Bone marrow (tissue), 2 donors: ENCODE measurements at places on chromosomes 13 and 19.

- no peak for DNase-seq
These were observed 5.3 kb downstream of the TTYH1 start for GRCh38 chr19:54420383-54421168.

- no peak for DNase-seq
These were observed 18.1 kb upstream of the UBE2L5 start for GRCh38 chr13:30404207-30404606.

- no peak for DNase-seq
These were observed 30.4 kb downstream of the CYP4F22 start for GRCh38 chr19:15538774-15539173.

DNA sequence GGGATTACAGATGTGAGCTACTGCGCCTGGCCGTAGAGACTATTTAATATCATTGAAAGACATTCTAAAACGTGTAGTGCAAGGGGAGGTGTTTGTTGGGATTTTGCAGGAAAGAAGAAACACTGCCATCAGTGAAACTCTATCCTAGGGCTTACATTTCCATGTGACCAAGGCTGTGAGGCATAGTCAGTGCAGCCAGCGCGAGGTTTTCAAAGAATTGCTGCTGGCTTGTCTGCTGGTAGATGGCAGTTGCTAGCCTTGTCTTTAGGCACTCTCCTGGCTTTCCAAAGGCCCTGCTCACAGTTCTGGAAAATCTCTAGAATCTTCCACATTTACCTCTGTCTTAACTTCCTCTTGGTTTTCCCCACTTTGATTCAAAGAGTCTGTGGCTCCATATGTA, 77.5 kb downstream of the GPC6 start:
- no peak for DNase-seq

GRCh38 chr13:107209824-107210722, 642.1 kb upstream of the ARGLU1 start:
- DNase-seq = no peak

GRCh38 chr19:48817585-48818124, 6.8 kb upstream of the BCAT2 start:
- no peak for DNase-seq

DNA sequence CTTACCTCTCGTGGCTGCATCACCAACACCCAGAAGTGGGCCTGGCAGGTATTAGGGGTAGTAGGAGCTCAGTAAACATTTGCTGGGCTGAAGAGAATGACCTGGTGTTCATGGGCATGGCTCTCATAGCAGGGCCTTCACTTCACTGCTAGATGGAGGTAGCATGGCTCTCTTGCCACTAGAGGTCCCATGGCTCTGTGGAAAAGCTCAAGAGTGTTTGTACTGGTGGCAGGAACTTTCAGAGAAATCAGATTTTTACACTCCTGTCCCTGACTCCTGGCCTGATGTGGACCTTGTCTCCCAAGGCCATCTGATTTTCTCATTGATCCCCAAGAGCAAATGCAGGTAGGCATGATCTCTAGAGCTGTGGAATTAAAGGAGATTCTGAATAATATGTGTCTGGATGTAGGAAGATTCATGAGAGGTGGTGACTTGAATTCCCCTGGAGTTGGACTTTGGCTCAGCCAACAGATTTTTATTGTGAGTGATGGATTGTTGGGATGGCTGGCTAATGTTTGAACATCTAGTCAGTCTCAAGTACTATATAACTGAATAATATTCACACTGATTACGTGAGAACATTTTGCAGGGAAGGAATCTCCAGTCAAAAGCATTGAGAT, 5.7 kb downstream of the ZNF574 start:
- DNase-seq = no peak

GRCh38 chr13:89726690-89727435, 1620.6 kb upstream of the MIR17HG start:
- DNase-seq = no peak

GRCh38 chr13:60758637-60759036, 361.6 kb downstream of the TDRD3 start:
- no peak for DNase-seq

DNA sequence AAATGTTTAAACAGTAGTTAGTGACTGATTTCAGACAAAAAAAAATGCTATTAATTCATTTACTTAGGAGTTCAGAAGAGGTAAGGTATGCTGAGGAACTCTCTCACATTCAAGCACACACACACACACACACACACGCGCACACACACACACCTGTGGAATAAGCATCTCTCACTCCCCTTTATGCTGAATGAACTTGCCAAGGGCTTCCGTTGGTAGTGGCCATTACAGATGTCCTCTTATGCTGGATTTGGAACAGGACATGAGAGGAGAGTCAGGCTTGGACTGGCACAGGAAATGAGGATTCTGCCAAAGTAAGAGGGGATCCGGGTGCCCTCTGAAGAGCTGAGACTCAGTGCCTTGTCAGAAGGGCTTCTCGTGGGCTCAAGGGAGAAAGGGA, 463.4 kb upstream of the MIR17HG start:
- DNase-seq = no peak

DNA sequence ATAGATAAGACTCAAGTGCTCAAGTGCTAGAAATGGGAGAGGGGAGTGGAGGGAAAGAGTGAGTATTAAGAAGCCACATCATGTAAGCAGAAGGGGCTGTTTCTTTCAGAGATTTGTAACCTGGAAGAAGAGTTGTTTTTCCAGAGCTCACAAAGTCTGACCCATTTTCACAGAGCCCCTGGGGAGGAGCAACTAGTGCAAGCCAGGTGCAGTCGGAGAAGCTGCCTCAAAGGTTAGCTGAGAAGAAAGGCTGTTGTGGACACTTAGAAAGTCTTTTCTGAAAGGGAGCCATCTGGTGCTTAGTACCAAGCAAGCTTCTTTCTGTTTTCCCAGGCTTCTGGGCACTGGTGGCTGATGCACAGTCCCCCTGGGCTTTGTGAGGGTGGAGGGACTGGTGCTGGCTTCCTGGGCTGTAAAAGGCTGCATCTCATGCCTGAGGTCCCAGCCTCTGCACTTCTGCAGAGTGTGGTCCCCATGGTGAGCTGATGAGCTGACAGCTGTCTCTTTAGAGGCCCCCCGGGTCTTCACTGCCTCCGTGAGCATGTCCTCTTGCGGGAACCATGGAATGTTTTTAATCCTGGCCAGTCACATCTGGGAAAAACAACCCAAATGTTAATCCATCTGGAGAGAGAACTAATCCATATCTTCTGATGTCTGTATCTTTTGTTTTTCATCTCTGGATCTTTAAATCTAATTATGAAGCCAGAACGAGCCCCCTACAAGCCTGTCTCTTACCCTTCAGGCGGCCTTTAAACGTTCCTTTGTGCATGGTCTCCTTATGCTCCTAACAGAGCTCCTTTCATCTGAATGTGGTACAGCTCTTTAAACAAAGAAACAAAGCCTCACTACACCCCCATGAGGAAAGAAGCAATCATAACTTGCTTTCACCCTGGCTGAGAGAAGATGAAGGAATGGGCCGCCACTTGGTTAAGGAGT, 40.2 kb downstream of the OLFM4 start:
- no peak for DNase-seq

DNA sequence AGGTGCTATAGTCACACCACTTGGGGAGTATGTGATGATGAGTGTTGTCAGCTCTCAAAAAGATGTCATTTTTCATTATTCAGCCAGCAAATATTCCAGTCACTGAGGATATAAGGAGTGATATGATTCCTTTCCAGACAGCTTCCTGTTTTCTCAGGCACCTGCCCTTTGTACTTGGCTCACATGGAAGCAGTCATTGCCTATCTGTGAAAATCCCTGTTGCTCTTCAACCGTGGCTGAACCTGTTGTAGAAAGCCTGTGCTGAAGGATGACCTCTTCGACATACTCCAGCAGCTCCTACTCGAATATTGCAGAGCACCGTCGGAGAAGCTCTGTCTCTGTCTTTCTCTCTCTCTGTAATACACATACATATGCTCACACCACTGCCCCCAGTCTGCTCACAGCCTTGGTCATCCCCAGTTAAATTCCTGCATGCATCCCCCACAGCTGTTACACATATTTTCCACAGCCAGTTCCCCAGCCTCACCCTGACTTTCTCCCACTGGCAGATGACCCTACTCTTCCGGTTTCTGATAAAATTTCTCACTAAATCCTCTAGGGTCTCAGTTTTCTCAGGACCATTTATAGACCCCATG, 204.2 kb upstream of the ARGLU1 start:
- DNase-seq = no peak

- DNase-seq = no peak
These were observed 63.5 kb upstream of the GPR183 start for GRCh38 chr13:99370481-99371275.

- DNase-seq = peak; percentile 75
These were observed 7.3 kb downstream of the PPP6R1 start for GRCh38 chr19:55251341-55252081.

- DNase-seq = no peak
These were observed 193.7 kb downstream of the LMO7 start for GRCh38 chr13:75829830-75830229.

GRCh38 chr13:36454987-36455386, 22.7 kb downstream of the CCNA1 start:
- no peak for DNase-seq

DNA sequence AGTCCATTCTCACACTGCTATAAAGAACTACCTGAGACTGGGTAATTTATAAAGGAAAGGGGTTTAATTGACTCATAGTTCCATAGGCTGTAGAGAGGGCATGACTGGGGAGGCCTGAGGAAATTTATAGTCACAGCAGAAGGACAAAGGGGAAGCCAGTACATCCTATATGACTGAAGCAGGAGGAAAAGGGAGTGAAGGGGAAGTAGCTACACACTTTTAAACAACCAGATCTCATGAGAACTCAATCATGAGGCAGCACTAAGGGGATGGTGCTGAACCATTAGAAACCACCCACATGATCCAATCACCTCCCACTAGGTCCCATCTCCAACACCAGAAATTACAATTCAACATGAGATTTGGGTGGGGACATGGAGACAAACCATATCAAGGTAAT, 209.1 kb downstream of the DIAPH3 start:
- DNase-seq = no peak

DNA sequence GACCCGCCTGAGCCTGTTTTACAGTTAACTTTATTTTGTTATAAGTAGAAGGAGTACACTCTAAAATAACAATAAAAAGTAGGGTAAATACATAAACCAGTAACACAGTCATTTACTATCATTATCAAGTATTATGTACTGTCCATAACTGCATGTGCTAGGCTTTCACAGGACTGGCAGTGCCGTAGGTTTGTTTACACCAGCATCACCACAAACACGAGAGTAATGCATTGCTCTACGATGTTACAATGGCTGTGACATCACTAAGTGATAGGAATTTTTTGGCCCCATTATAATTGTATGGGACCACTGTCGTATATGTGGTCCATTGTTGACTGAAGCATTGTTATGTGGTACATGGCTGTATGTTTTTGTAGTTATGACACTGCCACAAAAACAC, 41.3 kb upstream of the SLC7A9 start:
- DNase-seq = no peak

- DNase-seq = no peak
These were observed 5.2 kb downstream of the DOCK9 start for GRCh38 chr13:98972627-98973026.

DNA sequence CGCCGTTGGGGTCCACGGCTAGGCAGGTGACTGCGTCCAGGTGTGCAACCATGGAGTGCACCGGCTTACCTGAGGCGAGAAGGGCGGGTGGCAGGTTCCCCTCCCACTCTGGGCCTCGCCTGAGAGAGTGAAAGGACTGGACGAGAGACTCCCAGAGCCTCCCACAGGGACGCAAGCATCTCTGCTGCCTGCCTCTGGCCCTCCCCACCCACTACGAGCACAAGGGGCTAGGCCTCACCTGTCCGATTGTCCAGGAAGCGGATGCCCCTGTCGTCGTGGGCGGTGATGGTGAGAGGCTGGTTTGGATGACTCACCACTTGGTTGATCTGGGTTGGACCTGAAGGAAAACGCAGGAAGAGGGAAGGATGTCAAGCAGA, 5.1 kb upstream of the PRKD2 start:
- DNase-seq = no peak

DNA sequence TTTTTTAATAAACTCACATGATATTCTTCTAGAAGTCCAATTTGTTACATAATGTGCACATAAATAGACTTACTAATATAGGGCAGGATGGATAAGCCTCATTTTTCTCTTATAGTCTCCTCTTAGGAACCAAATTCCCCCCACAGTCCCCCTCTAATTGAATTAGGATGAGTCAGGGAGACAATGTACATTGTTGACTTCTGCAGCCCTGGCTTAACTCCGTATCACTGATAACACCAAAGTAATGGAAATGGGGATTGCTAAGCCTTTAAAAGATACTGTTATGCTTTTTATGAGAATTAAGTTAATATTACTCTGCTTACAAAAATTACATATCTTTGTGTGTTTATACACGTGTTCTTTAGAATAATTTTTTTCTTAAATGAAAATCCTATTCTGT, 5.1 kb upstream of the PCDH9 start:
- DNase-seq = no peak

GRCh38 chr13:54016542-54016941, 987.9 kb downstream of the OLFM4 start:
- no peak for DNase-seq

DNA sequence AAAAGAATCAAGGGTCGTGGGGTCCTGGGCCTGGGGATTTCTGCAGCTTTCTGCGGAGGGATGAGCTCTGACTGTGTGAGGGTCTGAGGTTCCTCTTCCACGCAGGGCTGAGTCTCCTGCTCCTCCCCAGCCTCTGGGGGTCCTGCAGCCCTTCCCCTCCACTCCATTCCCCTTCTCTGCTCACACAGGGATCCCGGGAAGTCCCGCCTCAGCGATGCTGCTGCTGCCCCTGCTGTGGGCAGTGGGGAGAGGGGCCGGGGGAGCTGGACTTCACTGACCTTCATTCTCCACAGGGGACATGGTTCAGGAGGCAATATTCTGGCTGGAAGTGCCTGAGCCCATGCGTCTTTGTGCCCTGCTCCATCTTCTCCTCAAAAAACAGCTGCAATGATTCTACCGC, 26.2 kb upstream of the CD33 start:
- no peak for DNase-seq

GRCh38 chr13:28697441-28697840, 21.3 kb downstream of the SLC46A3 start:
- DNase-seq = no peak
